ENCODE measurements at places on chromosomes 7 and 10.

DNA sequence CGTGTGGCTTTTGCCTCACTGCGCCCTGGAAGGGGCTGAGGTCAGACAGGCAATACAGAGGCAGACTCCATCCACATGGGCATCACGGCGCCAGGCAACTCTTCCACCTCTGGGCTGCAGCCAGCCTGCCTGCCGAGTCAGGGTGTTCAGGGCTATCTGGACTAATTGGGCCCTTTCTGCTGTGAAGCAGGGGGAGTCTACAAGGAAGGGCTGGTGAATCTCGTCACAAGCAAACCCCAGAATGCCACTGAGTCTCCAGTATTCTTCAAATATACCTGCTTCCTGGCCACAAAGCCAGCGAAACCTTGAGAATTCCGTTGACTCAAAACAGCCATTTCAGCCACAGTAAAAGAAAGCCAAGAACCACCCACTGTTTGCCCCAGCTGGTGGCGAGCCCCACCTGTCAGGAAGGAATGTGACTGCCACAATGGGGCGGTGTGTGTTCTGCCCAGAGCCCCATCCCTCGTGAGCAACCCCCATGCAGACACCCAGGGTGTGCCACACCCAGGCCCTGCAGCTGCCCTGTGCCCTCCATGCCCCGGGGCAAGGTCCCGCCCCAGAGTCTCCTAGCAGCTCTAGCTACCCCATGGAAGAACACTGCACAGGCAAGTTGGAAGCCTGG, 117.3 kb downstream of the FAM53B start:
- DNase-seq, result no peak

DNA sequence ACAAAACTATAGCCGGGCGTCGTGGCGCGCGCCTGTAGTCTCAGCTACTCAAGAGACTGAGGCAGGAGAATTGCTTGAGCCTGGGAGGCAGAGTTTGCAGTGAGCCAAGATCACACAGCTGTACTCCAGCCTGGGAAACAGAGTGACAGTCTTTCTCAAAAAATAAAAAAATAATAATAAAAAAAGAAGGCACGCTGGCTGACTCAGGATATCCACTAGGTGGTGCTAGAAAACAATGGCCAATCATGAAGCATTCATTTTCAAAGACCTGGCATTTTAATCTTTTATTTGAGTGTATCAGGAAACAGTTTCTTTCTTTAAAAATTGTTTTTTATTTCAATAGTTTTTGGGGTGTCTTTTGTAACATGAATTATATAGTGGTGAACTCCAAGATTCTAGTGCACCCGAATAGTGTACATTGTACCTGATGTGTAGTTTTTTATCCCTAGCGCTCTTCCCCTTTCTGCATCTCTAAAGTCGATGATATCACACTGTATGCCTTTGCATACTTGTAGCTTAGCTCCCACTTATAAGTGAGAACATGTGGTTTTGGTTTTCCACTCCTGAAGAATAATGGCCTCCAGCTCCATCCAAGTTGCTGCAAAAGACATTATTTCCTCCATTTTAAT, 88.6 kb downstream of the LYZL1 start:
- no peak for DNase-seq

- DNase-seq, result no peak
Observed at GRCh38 chr7:47885309-47885986, 62.8 kb downstream of the PKD1L1 start.

DNA sequence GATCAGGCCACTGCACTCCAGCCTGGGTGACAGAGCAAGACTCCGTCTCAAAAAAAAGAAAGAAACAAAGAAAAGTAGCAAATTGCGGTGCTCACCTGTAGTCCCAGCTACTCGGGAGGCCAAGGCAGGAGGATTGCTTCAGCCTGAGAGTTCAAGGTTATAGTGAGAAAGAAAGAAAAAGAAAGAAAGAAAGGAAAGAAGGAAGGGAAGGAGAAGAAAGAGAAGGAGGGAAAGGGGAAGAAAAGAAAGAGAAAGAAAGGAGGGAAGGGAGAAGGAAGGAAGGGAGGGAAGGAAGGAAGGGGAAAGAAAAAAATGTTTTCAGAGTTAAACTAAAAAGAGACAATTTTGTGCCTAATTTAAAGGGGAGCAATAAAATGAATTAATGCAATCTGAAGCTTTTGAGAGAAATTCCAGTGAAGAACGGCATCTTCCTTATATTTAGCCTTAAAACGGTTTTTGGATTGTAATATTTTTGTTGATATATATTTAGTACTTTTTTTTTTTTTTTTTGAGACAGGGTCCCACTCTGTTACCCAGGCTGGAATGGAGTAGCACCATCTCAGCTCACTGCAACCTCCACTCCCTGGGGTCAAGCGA, 47.4 kb upstream of the RSBN1L start:
- DNase-seq, result no peak

DNA sequence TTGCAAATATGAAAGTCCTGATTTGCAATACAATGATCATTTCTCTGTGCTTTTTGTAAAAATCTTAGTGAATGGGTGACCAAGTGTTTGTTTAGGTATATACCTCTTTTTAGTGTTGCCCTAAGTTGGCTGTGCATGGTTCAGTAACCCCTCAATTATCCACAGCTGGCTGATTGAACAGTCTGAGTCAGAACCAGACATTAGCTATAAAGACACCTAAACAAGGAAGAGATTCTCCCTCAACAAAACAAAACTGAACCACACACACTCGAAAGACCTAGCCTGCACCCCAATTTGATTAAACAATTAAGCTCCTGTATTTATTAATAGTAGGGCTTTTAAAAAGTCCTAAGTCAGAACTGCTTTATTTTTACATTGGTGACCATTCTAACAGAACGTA, 2.8 kb downstream of the RSBN1L start:
- DNase-seq, result no peak

GRCh38 chr10:5618042-5618441, 48.4 kb downstream of the ASB13 start:
- DNase-seq, result no peak

GRCh38 chr10:77626266-77626935, 11.2 kb downstream of the KCNMA1 start:
- DNase-seq, result no peak

DNA sequence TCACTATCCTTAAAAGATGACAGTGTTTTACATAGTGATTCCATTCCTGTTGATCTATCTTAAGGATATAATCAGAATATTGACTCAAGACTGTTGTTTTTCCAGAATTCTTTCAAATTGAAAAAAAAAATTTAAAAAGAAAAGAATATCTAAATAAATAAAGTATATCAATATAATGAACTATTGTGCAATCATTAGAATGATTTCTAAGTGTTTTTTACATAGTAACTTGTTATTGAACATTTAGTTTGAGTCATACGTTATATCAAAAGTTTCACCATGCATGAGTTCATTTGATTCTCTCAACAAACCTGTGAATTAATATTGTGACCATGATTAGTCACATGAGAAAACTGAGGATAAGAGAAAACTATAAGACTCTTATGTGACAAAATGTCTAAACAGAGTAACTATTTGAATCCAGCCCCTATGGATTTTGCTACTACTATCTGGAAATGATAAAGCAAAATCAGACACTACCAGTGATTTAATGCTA, 46.1 kb downstream of the KLF6 start:
- DNase-seq, result no peak

DNA sequence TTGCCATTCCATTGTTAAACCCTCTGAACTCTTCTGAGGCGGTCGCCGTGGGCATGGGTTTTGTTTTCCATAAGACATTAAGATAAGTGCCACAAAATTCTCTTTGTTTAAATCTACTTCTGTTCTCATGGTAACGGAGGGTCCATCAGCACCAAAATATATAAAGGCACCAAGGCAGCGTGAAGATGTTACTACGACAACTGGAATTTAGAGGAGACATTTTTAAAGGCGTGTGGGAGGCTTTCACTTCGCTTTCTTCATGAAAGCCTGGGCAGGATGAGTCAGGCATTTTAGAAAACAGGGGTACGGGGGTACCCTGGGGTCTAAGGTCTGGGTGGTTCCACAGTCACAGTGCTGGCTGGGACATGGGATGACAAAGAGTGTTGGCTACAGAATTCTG, 34.0 kb downstream of the SMKR1 start:
- no peak for DNase-seq

DNA sequence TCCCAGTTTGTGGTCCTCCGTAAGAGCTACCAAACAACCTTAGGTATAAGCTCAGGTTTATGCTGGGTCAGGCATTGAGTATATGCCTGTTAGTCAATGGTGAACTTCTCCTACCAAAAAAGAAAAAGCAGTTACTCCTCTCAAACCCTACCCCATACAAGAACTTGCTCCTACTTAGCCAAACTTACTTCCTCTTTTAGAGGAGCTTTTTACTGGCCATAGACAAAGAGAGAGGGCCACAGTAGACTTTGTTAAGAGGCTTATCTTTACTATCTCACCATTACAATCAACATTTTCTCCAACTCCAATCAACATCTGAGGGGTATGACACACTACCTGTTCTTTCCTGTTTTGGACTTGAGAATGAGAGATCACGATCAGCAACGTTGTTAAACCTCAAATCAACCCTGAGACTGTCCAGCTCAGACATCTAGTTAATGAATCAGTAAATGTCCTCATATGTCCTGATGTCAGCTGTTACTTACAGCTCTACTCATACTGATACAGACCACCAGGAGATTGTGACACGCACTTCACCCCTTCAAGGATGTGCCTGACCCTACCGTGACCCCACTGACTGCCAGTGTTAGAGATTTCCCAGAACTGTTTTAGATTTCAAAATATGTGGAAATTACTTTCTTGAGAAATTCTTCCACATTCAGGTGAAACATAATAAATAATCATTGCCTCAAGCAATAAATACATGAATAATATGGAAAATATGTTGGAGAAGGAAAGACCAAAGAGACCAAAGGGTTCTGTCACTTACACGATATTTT, 18.4 kb upstream of the CCDC71L start:
- peak; percentile 73 for DNase-seq

DNA sequence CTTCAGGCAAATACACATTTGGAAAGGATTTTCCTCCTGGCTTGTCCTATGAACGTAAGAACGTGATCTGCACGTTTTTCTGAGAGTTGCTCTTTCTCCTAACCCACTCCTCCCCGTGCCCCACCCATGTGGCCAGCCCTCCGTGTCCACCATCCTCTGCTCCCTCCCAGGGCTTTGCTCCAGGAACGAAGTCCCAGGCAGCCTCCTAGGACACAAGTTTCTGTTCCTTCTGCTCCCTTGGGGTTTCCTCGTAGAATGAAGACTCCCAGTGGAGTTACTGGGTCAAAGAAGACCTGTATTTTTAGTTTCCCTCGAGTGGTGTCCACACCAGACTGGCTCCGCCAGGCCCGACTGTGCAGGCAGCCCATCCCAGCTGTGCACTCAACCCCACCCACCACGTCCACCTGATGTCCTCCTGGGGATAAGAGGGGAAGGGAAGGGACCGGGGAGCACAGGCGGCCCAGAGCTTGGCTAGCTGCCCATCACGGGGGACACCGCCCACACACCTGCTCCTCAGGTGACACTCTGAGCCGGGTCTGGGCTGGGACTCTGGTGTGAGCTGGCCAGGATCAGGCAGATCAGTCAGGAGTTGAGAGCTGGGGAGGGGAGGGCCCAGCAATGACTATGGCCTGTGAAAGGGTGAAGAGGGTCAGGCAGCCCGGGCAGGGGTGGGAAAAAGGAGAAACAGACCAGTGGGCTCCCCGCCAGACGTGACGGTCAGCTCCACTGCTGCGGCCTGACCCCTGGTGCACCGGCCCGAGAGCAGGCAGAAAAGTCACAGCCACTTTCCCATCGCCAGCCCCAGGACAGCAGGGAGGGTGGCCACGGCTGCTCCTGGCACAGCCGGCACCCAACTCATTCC, 54.3 kb upstream of the PPP2R2D start:
- no peak for DNase-seq

DNA sequence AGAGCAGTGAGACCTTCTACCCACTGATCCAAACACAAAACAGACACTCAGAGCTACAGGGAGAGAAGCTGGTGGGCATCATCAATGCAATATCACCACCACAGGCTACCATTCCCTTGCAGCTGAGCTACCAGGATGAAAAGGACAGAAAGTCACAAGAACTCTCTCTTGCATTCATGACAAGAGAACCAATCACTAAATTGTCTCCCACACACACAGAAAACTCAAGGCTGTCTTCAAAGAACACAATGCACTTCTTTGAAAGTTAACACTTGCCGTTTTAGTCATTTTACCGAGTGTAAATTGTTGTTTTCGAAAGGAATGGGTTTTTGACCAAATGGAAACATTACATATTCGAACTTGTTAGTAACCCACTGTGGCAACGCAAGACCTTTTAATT, 626.6 kb downstream of the SORCS1 start:
- no peak for DNase-seq

DNA sequence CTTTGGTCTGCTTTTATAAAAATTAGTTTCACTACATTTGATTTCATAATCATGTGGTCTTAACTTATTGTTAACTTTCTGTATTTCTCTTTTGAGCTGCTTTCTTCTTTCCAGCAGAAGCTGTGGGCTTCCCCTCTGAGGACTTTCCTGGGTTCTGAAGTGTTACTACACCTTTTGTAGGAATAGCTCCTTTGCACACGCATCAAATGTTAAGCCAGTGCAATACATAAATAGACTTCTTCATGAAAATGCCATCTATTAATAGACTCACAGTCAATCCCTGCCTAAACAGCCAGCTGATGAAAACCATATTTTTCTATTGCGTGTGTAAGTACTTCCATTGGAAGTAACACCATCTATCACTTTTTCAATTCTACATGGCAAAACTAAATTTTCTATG, 1.5 kb downstream of the ABCB4 start:
- peak; percentile 9 for DNase-seq

DNA sequence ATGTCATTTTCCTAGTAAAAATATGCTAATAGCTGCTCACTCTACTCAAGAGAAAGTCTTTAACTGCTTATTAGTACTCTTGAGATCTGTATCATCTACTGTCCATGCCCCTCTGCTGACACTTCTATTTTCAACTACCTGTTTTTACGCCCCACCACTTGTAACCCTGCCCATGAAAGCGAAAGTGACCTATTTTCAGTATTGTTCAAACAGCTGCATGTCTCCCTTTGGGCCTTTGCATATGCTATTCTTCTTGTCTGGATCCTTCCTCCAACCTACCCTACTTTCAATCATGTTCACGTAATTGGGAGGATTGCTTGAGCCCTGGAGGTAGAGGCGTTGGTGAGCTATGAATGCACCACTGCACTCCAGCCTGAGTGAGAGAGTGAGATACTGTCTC, 1481.3 kb downstream of the GATA3 start:
- no peak for DNase-seq

DNA sequence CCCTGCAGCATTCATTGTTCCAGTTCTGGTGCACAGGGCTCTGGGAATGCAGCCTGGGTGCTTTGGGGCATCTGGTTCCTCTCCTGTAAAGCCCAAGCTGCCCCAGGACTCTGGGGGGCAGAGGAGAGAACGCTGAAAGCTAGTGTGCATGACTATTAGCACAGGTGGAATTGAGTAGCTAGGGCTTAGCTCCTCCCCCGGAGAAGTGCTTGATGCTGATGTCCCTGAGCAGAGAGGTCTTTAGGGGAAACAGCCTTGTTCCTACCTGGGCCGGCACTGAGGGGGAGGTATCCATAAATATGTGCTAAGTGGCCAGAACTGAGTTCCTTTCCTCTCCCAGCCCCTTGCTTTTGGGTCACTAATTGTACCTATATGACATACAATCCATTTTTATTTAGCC, 3.9 kb downstream of the ADCY1 start:
- no peak for DNase-seq

- no peak for DNase-seq
Observed at GRCh38 chr7:155383756-155384491, 74.0 kb upstream of the EN2 start.

GRCh38 chr7:124246262-124246863, 213.5 kb upstream of the TMEM229A start:
- DNase-seq, result no peak
